ENCODE measurements at places on chromosomes 13 and 19. TPM values are rescaled to one million over a fixed set of nuclear protein-coding genes. Genes with fewer than 3 reads are reported as not detected.

GRCh38 chr19:4693471-4694121, 23.5 kb upstream of the MYDGF start:
- no peak for DNase-seq

GRCh38 chr19:48991873-48992580, 1.1 kb downstream of the GYS1 start:
- peak; percentile 70 for DNase-seq

The URAD gene
- not detected for polyA plus RNA-seq

The CGB3 gene
- polyA plus RNA-seq, result not detected

All from endothelial cell of umbilical vein (primary cell).